ENCODE measurements at places on chromosomes 11 and 22. TPM values are rescaled to one million over a fixed set of nuclear protein-coding genes. Genes with fewer than 3 reads are reported as not detected.

Gene KRTAP5-7
- not detected for total RNA-seq

Gene VSIG10L2
- not detected for total RNA-seq

Gene PAMR1
- total RNA-seq: 1.7 TPM

Gene FGF4
- total RNA-seq: not detected

Gene BIK
- 0.69 TPM for total RNA-seq

Gene GPR152
- not detected for total RNA-seq

Data from melanocyte of skin (primary cell).